ENCODE measurements at places on chromosomes 3 and 15.
A peak's percentile ranks its signal among the peaks of the same experiment; 100 is the strongest.

- DNase-seq = no peak
These were observed 376.9 kb upstream of the ARPP21 start for GRCh38 chr3:35262406-35262805.

GRCh38 chr15:42461261-42461660, 29.7 kb downstream of the ZNF106 start:
- no peak for DNase-seq

- peak; percentile 22 for DNase-seq
These were observed 5.3 kb downstream of the EIF4A2 start for GRCh38 chr3:186788482-186789370.

DNA sequence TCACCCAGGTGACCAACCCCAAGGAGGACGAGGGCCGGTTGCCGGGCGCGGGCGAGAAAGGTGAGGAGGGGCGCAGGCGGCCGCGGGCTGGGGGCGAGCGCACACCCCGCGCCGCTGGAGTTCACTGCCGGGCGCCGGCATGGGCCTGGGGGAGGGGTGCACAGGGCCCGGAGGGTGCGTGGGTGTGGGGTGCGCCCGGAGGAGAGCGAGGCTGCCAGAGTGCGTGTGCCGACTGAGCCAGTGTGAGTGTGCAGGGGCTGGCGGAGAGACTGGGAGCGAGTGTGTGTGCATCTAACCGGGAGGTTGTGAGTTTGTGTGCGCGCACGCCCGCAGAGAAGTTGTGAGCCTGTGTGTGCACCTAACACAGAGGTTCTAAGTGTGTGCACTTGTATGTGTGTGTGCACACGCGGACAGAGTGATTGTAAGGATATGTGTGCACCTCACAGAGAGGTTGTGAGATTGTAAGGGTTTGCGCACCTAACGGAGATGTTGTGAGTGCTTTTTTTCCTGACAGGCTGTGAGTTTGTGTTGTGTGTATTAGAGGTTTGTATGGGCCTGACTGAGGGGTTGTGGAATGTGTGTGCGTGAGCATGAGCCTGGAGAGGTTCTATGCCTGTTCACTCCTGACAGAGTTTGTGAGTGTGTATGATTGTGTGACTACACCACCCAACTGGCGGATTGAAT, 681 bp downstream of the CTDSPL start:
- DNase-seq = peak; percentile 46

DNA sequence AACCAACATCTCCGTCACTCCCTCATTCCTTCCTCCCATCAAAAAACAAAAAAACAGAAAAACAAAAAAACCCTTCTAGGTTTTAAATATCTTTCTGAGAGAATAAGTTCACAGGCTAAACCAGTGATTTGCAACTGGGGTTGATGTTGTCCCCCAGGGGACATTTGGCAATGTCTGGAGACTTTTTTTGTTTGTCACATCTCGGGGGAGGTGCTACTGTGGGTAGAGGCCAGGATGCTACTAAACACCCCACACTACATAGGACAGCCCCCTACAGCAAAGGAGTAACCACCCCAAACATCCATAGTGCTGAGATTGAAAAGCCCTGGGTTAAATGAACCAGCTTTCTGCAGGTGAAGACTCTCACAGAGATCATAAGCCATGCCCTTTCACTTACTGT, 17.0 kb upstream of the PROK2 start:
- no peak for DNase-seq

- no peak for DNase-seq
These were observed 16.9 kb upstream of the LACTB start for GRCh38 chr15:63104727-63105126.

DNA sequence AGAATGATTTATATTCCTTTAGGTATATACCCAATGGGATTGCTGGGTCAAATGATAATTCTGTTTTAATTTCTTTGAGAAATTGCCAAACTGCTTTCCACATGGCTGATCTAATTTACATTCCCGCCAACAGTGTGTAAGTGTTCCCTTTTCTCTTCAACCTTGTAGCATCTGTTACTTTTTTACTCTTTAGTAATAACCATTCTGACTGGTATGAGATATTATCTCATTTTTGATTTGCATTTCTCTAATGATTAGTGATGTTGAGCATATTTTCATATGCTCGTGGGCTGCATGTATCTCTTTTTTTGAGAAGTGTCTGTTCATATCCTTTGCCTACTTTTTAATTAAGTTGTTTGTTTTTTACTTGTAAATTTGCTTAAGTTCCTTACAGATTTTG, 1264.2 kb downstream of the OTOL1 start:
- DNase-seq = no peak

DNA sequence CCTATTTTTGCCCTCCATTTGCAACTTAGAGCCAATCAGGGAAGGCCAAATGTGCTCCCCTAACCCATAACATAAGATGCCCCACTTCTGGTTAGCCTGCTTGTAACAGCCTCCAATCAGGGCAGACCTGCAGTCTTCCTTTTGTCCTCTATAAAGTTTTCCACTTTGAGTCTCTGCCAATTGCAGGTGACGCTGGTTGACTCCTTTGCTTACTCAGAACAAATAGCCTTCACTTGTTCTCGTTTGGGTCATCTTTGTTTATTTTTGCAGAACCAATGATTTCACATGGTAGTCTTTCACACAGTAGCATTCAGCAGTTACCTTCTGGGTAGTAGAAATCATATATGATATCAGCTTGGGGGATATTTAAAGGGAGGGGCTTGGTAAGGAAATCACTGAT, 225.6 kb downstream of the MINAR1 start:
- DNase-seq = peak; percentile 60

DNA sequence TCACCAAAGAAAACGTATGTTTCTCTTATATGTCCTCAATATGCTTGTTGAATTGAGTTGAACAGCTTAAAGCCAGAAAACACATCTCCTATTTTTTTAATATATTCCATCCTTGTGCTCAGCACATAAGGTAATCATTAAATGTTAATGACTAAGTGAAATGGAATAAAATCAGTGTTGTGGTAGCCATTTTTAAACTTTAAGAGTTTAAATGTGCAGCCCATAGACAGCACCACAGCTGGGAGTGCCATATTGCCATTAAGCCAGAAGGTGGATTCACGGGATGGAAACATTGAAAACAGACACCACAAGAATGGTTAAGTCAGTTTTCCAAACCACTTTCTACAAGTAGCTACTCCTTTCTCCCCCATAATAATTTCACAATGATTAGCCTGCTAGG, 76.8 kb upstream of the C15orf61 start:
- DNase-seq = no peak

- DNase-seq = no peak
These were observed 18.3 kb downstream of the CPB1 start for GRCh38 chr3:148845756-148846395.

GRCh38 chr3:155791190-155791589, 14.9 kb downstream of the C3orf33 start:
- DNase-seq = peak; percentile 41

DNA sequence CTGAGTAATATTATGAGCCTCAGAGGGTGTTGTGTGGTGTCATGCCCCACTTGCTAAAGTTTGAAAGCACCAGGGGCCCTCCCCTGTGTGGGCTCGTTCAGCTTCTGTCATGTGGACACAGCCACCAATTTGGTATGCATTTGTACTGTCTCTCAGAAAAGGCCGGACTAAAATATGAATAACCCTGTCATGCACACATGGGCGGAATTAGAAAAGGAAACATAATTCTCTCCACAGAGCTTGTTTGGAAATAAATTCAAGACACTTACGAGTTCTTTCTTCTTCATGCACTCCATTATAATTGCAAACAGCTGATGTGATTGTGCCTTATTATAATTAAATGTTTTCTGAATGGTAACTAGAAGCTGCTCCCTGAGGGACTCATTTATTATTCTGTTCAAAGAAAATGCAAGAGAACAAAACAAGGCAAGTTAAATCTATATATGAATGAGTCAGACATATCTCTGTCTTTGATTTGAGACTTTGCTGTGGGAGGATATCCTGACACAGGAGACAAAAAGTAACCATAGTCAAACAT, 39.1 kb downstream of the TRPM1 start:
- no peak for DNase-seq

DNA sequence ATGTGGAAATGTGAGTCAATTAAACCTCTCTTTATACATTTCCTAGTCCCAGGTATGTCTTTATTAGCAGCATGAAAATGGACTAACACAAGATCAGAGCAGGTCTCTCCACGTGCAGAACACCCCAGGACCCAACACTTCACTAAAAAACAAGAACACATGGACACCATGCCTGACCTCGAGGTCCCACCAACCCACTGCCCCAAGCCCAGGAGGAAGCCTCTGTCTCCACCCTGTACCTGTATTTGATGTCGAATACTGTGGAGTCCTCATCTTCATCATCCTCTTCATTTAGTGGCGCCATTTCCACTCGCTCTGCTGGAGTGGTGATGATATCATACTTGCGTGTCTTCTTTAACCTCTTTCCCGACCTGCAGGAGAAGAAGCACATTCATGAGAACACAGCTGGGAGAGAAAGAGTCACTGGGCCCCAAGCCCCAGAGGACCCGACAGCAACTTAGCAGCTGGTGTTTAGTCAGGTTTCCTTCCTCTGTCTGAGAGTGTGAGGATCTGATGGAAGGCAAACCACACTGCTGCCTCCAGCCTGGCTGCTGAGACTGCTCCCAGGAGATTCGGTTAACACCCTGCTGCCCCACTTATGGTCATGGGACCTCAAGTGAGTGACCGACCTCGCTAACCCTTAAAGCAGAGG, 25.5 kb downstream of the FAM174B start:
- DNase-seq = no peak

- DNase-seq = no peak
These were observed 96.9 kb upstream of the ATP2B2 start for GRCh38 chr3:10602271-10602670.

Data from M059J (cell line).